ENCODE measurements at places on chromosomes 3 and 15.

DNA sequence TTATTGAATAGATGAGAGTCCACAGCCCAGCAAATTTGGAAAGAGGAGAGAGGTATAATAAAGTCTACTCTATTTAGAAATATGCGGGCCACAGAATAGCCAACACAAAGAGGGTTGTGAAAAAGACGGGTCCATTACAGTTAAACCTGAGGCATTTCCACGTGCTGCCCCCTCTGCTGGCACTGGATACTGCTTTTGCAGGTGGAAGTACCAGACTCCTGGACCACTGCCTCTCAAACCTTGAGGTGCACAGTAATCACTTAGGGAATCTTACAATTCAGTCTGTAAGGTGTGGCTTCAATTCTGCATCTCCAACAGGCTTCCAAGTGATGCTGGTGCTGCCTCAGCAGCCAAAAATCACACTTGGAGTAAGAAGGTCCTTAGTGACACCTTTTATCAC, 3.0 kb upstream of the TFDP2 start:
- DNase-seq: no peak
- H3K27ac ChIP-seq: no peak overlapping the region
- no peaks in the 10 kb centered on the region for H3K36me3 ChIP-seq
- peaks cover 17% of the 10 kb centered on the region for H3K4me1 ChIP-seq

GRCh38 chr3:196121066-196121465, 39.2 kb upstream of the TFRC start:
- H3K4me3 ChIP-seq: no peak overlapping the region
- H3K36me3 ChIP-seq: no peaks in the 10 kb centered on the region
- H3K27ac ChIP-seq: no peak overlapping the region
- no peaks in the 10 kb centered on the region for H3K27me3 ChIP-seq

DNA sequence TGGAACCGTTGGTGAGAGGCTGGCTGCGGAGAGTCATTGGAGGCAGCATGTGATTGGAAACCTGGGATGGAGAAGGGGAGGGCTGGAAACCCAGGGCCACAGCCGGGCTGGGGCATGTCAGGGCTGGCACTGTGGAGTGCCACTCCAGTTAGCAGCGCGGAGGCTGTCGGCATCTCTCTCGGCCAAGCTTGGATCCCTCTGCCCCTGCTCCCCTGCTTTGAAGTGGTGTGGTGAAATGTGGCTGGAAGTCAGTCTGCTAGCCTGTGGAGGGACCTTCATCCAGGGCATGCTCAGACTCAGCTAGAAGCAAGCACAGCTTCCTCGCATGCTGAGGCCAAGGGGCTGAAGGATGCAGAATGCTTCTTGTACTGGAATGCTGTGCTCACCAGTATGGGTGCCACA, 13.5 kb downstream of the SLCO3A1 start:
- H3K4me3 ChIP-seq: no peak overlapping the region
- no peak overlapping the region for H3K27ac ChIP-seq
- H3K4me1 ChIP-seq: peaks cover 66% of the 10 kb centered on the region

DNA sequence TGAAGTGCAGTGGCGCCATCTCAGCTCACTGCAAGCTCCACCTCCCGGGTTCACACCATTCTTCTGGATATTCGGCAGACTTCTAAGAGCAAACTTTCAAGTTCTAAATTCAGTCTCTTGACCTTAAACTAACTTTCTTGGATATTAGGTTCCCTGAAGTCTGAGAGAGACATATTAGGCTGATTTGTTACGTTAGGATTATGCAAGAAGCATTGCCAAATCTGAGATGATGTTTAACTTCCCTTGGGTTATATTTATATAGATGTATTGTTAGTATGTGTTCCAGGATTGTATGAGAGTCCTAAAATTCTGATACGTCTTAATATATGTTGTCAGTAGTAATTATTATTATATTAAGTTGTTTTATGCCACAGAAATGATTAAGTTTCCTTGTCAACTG, 80.1 kb downstream of the SLC6A1 start:
- H3K4me1 ChIP-seq: no peaks in the 10 kb centered on the region
- H3K27me3 ChIP-seq: peaks cover 41% of the 10 kb centered on the region
- no peaks in the 10 kb centered on the region for H3K36me3 ChIP-seq

DNA sequence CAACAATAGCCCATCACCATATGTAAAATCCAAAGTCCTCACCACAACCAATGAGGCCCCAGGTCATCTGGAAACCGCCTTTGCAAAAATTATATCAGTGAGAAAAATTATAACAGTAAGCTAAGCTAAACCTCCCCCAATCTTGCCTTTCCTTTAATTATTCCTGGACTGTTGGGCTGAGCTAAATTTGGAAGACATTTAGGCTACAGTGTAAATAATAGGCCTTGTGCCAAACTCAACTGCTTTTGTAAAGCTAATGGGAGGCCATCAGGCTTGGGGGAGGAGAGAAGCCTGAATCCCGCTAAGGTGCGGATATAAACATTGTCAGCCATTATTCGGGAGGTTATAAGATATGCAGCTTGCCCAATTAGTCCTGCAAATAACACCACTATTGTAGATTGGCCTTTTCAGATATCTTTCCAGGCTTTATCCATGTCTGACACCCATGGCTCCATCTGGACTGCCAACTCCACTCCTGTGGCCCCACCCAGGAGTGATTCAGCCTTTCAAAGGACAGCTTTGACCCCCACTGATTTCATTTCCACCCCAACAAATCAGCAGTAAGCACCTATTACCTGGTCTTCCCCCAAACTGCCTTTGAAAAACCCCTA, 53.0 kb upstream of the CA12 start:
- H3K27ac ChIP-seq: no peak overlapping the region
- no peaks in the 10 kb centered on the region for H3K36me3 ChIP-seq
- peaks cover 18% of the 10 kb centered on the region for H3K4me1 ChIP-seq
- no peaks in the 10 kb centered on the region for H3K27me3 ChIP-seq
- DNase-seq: no peak

DNA sequence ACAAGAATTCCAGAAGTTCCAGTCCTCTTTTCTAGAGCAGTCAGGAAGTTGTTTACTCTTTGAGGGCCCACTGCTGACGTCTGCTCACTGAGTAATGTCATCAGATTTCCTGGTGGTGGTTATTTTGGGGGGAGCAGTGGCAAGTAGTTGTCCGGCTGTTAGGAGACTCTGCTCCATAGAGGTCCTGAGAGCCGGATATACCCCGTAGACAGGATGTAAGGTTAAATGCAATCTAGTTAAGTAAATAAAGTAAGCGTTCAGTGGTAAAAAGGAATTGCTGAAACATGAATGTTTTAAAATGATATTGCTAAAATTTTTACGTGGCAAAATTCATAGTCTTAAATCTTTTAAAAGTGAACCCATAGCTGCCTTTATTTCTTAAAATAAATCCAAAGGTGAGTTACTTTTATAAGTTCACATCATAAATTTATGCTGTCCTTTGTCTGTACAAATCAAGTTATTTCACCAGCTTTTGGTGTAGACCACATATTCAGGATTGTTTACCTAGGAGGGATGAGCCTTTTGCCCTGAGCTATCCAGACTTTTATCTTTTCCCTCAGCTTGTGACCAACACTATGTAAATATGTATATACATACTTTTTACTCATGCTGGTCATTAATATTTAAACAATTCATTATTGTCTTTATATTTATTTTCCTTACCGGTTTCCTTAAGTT, 65.8 kb downstream of the PDE8A start:
- H3K4me3 ChIP-seq: no peak overlapping the region
- peaks cover 4% of the 10 kb centered on the region for H3K36me3 ChIP-seq
- peak overlapping the region; percentile 77 for H3K27ac ChIP-seq
- no peak for DNase-seq
- H3K27me3 ChIP-seq: no peaks in the 10 kb centered on the region
- peaks cover 40% of the 10 kb centered on the region for H3K4me1 ChIP-seq

- DNase-seq: peak; percentile 83
- H3K4me3 ChIP-seq: peak overlapping the region; percentile 22
- H3K36me3 ChIP-seq: peaks cover 32% of the 10 kb centered on the region
Observed at GRCh38 chr15:75349851-75350588, 3.2 kb downstream of the NEIL1 start.

- H3K27me3 ChIP-seq: peaks cover 19% of the 10 kb centered on the region
- no peaks in the 10 kb centered on the region for H3K36me3 ChIP-seq
- H3K4me3 ChIP-seq: no peak overlapping the region
Observed at GRCh38 chr15:95988574-95988887, 342.0 kb upstream of the NR2F2 start.

GRCh38 chr3:140762746-140763145, 84.9 kb downstream of the TRIM42 start:
- peaks cover 7% of the 10 kb centered on the region for H3K4me1 ChIP-seq
- DNase-seq: no peak
- H3K27ac ChIP-seq: no peak overlapping the region
- no peak overlapping the region for H3K4me3 ChIP-seq
- no peaks in the 10 kb centered on the region for H3K36me3 ChIP-seq

- no peaks in the 10 kb centered on the region for H3K36me3 ChIP-seq
- no peak overlapping the region for H3K4me3 ChIP-seq
- H3K27me3 ChIP-seq: no peaks in the 10 kb centered on the region
- H3K27ac ChIP-seq: no peak overlapping the region
- no peak for DNase-seq
Observed at GRCh38 chr3:177401375-177401774, 204.1 kb upstream of the TBL1XR1 start.

GRCh38 chr3:120196333-120196732, 88.7 kb downstream of the GPR156 start:
- no peak overlapping the region for H3K27ac ChIP-seq
- no peaks in the 10 kb centered on the region for H3K36me3 ChIP-seq
- H3K4me3 ChIP-seq: no peak overlapping the region

GRCh38 chr15:83559310-83559966, 94.5 kb upstream of the ADAMTSL3 start:
- H3K36me3 ChIP-seq: no peaks in the 10 kb centered on the region
- H3K27ac ChIP-seq: no peak overlapping the region
- peaks cover 18% of the 10 kb centered on the region for H3K27me3 ChIP-seq
- DNase-seq: peak; percentile 31

DNA sequence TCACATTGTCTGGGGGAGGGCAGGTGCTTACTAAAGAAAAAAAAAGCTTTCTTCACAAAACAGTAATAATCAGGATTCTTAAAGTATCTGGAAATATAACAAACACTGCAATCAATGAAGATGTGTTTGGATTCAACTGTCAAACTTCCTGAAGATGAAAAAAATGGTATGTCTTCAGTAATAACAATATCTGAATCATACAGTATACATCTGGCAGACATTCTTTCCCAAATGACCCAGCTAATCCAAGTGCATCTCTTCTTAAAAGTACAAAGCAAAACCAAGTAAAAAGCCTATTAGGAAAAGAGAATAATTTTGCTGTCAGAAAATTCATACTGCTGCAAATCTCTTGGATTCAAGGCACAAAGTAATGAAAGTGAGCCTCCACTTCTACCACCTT, 145.0 kb upstream of the MCTP2 start:
- no peak overlapping the region for H3K4me3 ChIP-seq
- no peak for DNase-seq
- peaks cover 12% of the 10 kb centered on the region for H3K27me3 ChIP-seq

DNA sequence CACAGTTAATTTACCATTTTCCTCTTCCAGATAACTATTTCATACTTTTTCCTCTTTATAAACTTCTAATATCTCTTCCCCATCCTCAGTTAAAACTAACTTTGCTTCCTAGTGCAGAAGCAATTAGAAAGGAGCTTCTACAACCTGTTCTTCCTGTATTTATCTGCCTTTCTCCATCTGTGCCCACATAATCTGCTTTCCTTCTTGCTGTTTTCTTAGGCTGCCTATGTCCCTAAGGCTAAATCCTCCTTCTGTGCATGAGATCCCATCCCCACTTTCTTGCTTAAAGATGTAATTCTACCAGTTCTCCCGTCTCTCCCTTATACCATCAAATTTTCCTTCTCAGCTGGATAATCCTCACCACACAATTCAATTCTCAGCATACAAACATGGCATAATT, 28.3 kb upstream of the HGD start:
- peaks cover 17% of the 10 kb centered on the region for H3K36me3 ChIP-seq
- no peak for DNase-seq

DNA sequence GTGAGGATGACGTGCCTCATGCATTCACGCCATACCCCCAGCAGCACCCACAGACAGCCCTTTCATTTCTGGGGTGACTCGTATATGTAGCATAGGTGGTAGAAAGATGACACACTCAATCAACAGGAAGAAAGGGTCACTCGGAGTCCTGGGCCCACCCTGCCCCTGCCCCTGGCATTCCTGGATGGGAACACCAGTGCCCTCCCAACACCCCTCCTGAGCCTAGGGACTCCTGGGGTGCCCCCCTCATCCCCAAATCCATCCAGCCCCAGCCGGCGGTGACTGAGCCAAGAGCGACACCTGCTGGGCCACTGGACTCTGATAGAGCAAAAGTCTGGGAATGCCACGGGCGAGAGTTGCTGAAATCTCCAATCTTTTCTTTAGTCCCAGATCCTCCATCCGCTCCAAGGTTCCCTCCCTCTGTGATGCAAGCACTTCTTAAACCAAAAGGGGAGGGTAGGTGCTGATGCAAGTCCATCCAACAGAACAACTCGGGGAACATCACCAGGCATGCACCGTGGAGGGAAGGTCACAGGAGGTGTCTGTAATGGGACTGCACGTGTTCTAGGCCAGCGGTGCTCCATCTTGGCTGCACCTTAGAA, 31.1 kb downstream of the ACAN start:
- H3K4me1 ChIP-seq: peaks cover 1% of the 10 kb centered on the region
- H3K4me3 ChIP-seq: no peak overlapping the region
- no peak overlapping the region for H3K27ac ChIP-seq
- peaks cover 3% of the 10 kb centered on the region for H3K27me3 ChIP-seq
- no peak for DNase-seq
- no peaks in the 10 kb centered on the region for H3K36me3 ChIP-seq

GRCh38 chr3:197547306-197548011, 8.3 kb downstream of the BDH1 start:
- DNase-seq: no peak
- peaks cover 6% of the 10 kb centered on the region for H3K4me1 ChIP-seq
- peaks cover 11% of the 10 kb centered on the region for H3K36me3 ChIP-seq

GRCh38 chr3:22111226-22111625, 360.2 kb upstream of the ZNF385D start:
- no peak for DNase-seq
- H3K27me3 ChIP-seq: no peaks in the 10 kb centered on the region
- H3K27ac ChIP-seq: no peak overlapping the region
- no peak overlapping the region for H3K4me3 ChIP-seq
- H3K4me1 ChIP-seq: no peaks in the 10 kb centered on the region

- H3K27me3 ChIP-seq: peaks cover 6% of the 10 kb centered on the region
- H3K36me3 ChIP-seq: no peaks in the 10 kb centered on the region
- peak overlapping the region; percentile 34 for H3K27ac ChIP-seq
- H3K4me3 ChIP-seq: peak overlapping the region; percentile 19
- no peak for DNase-seq
Observed at GRCh38 chr15:67946701-67947100, 106.9 kb upstream of the RNU6-1 start.

Data from activated naive CD8-positive, alpha-beta T cell treated with anti-CD3 and anti-CD28 coated beads for 36 hours (primary cell).